ENCODE measurements at places on chromosomes 5 and 9.

- DNase-seq = no peak
Measured at GRCh38 chr5:10649666-10650380, 86.0 kb downstream of the ANKRD33B start.

- DNase-seq = no peak
Measured at GRCh38 chr5:66169534-66169933, 25.4 kb downstream of the SREK1 start.

GRCh38 chr9:751137-752051 lies 90.1 kb upstream of the DMRT1 start:
- DNase-seq = no peak

DNA sequence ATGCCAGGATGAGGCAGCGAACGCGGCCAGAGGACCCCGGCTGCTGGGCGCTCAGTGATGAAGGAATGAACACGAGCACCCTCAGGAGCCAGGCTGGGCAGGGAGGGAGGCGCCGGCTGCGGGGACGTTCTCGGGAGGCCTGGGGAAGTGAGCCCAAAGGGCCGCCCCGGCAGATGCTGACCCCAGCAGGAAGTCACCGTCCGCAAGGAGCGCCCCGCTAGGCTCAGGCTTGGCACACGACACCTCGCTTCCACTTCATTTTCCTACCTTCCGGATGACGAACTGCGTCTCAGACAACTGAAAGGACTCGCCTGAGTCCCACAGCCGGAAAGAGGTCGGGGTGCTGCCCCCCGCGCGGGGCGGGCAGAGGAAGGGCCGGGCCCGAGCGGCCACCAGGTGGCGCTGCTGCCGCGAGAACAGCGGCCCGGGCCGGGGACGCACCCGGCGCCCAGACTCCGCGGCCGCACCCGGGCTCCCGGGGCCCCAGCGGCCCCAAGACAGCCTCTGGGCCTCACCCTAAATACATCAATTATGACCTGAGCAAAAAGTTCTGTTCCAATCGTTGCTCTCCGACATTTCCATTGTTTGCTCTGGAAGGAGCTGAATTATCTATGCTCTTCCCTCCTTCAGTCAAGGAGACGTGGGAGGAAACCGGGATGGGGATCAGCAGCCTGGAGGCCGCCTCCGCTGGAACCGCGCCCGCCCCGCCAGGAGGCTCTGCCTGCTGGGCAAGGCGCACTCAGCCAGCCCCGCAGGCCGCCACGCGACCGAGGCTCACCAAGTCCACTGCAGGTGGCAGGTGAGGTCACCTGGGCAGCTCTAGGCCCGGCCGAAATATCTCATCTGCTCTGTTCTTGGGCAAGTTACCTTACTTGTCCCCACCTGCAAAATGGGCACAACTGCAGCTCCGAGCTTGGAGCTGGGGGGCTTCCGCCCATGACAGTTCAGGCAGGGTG lies 107.0 kb downstream of the ZNF354C start:
- no peak for DNase-seq

DNA sequence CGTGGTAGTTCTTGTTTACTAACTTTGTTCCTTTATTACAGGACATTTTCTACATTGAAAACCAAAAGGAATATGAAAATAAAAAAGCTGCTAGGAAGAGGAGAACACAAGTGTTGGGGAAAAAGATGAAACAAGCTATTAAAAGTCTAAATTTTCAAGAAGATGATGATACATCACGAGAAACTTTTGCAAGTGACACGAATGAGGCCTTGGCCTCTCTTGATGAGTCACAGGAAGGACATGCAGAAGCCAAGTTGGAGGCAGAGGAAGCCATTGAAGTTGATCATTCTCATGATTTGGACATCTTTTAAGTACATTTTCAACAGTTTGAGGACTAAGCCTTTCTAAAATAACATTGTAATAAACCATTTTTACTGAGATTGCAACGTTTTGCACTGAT lies 23.8 kb downstream of the PHAX start:
- DNase-seq = no peak

DNA sequence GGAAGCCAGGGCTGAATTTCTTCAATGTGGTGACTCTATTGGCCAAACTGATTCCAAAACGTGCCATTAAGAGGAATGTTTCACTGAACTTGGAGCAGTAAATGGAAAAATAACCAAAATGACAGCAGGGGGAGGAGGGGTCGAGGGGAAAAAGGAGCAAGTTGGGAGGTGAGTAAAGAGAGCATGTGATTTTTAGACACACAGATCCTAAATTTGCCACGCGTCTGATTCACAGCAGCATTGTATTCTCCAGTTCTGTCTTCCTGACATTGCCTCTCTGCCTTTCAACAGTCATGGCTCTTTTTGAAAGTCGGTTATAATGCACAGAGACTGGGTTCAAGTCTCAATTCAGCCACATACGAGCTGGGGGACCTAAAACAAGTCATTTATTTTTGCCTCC lies 22.0 kb upstream of the ADRB2 start:
- DNase-seq = no peak

GRCh38 chr5:74517700-74518099 lies 122.8 kb downstream of the ENC1 start:
- DNase-seq = no peak
